ENCODE measurements at places on chromosomes 11 and 22. TPM values are rescaled to one million over a fixed set of nuclear protein-coding genes. Genes with fewer than 3 reads are reported as not detected.

Gene NUDT22
- 77.4 TPM for total RNA-seq

Gene FAM83F
- 1.3 TPM for total RNA-seq

Gene BET1L
- total RNA-seq = 32.5 TPM

Gene MUS81
- 65.2 TPM for total RNA-seq

Gene OR56A1
- total RNA-seq = not detected

Gene NCR3LG1
- 0.95 TPM for total RNA-seq

Gene PANX2
- total RNA-seq = 16.6 TPM

Gene SLC25A45
- total RNA-seq = 20.1 TPM

Gene OR2AG2
- 0.08 TPM for total RNA-seq

Gene ZNF215
- 1.3 TPM for total RNA-seq

Gene C11orf65
- 0.78 TPM for total RNA-seq

Gene SERPIND1
- total RNA-seq = not detected

Gene OR5P2
- total RNA-seq = not detected

Gene NUP98
- total RNA-seq = 126 TPM

Gene NAP1L4
- 301 TPM for total RNA-seq

Gene MAPK8IP1
- 0.93 TPM for total RNA-seq

Gene SLC22A12
- total RNA-seq = not detected

Gene CASP12
- total RNA-seq = not detected

Gene KCNJ11
- not detected for total RNA-seq

Gene POU2AF2
- total RNA-seq = 0.42 TPM

Gene RASSF10
- total RNA-seq = not detected

Data from activated T-helper 17 cell treated with anti-CD3 and anti-CD28 coated beads, Interleukin-2, amount 50 U/mL, for 72 hours (primary cell).